ENCODE measurements at places on chromosomes 6 and 20.
A peak's percentile ranks its signal among the peaks of the same experiment; 100 is the strongest.

DNA sequence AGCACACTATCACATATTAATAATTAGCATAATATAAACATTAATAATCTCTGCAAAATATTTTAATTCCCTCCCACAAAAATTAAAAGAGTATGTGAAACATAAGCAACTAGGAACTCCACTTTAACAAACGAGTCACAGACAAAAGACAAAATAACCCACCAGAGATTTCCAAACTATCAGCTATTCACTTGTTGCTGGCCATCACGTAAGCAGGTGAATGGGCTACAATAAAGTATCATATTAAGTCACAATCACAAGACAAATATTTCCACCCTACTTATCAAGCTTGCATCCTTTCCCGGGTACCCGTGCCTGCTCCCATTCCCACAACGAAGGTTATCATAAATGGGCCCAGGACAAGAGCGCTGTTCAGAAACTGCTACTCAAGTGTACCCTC, 2.5 kb downstream of the HDAC2 start:
- DNase-seq, result no peak

GRCh38 chr6:146884728-146885127, 286.0 kb downstream of the ADGB start:
- DNase-seq, result no peak

GRCh38 chr6:32190911-32191677, 1.1 kb upstream of the PBX2 start:
- peak; percentile 26 for DNase-seq

DNA sequence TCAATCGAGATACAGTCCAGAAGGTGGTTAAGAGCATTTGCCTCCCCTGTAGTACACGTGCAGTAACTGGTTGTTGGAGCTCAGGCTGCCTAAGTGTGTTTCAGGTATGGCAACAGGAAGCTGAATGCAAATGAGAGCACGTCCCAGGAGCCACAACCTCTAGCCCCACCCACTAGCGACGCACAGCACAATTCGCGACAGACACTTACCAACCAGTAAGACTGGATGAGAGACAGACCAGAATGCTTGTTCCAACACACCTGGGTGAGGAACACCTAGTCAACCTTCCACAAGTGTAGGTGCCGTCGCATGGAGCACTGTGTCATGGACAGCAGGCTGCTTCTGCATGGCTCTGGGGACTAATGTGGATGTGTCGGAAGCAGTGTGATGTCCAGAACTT, 7.2 kb upstream of the SERPINB1 start:
- DNase-seq, result peak; percentile 79

GRCh38 chr20:63606686-63607085, 20.2 kb downstream of the GMEB2 start:
- DNase-seq, result no peak

- no peak for DNase-seq
Measured at GRCh38 chr20:17494201-17494600, 37.0 kb downstream of the BFSP1 start.

- no peak for DNase-seq
Measured at GRCh38 chr20:51156041-51156982, 133.4 kb upstream of the KCNG1 start.

DNA sequence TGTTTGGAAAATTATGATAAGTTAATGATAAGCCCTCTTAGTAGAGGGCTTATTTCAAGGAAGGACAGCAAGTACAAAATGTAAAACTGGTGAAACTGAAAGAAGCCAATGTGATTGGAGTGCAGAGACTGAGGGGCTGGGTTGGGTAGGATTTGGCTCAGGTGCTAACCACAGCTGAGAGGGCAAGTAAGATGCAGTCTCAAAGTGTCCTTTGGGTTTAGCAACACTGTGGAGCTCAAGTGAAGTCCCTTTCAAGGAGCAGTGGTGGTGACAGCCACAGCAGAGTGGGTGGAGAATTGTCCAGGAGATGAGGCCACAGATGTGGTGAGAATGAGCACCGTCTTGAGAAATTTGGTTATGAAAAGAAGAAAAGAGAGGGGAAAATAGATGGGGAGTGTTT, 181.4 kb downstream of the AKAP7 start:
- no peak for DNase-seq

DNA sequence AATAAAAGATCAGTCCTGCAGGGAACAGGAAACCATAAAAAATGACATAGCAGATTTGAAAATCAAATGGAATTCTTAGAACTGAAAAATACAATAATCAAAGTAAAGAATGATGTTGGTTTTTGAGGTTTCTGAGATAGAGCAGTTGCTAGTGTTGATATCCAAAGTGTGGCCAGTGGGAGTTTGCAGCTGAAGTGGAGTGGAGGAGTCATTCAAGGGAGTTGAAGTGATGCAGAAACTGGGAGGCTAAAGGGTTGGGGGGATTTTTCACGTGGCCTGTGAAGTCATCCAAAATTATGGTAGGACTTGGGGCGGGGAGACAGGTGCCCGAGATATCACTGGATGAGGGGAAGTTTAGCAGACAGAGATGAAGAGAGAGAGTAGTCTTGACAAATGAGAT, 123.6 kb downstream of the CDC5L start:
- no peak for DNase-seq

DNA sequence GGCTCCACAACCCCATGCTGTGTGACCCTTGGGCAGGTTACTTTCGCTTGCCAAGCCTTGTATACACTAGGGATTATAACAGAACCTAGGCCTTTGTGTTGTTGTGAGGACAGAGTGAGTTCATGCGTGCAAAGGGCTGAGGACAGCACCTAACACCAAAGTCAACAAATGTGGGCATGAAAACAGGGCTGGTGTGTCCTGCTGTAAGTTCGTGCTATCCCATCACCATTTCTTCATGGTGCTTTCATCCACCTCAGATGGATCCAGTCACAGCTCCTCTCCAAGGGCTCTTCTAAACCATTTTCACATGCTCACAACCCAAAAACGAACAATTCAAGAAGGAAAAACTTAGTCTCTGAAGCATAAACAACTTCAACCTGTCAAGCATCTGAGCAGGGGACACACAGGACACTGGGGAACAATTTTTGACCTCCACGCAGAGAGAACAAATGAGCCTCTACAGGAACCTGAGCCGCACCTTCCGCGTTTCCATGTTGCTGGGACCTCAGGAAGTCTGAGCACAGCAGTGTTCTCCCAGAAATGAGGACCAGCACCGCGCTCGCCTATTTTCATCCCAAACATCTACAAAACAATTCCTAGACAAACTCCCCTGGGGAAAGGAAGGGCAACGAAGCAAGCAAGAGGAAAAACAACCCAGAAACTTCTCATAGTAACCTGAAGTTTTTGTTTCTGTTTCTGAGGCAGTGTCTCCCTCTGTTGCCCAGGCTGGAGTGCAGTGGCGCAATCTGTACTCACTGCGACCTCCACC, 3.1 kb downstream of the LRP11 start:
- no peak for DNase-seq

DNA sequence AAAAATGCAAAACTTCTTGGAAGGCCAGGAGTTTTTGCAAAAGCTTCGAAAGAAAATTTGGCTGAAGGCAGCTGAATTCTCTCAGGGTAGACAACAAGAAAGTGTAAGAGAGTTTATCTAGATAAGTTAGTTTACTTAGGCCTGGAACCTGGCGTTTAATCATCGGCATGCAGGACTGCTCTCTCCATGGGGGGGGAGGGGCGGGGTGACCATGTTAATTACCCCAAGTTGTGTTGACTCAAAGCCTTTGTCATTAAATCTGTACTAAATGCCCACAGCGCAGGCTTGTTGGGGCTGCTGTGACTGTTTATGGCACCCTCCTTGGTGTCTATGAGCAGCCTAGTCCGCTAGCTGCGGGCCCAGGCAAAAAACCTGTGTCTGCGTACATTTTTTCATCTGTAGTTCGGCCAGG, 20.1 kb upstream of the ZNF451 start:
- DNase-seq, result no peak

GRCh38 chr6:125639466-125640020, 109.9 kb upstream of the HEY2 start:
- DNase-seq, result no peak

GRCh38 chr6:53151676-53152075, 3.0 kb upstream of the GCM1 start:
- no peak for DNase-seq

DNA sequence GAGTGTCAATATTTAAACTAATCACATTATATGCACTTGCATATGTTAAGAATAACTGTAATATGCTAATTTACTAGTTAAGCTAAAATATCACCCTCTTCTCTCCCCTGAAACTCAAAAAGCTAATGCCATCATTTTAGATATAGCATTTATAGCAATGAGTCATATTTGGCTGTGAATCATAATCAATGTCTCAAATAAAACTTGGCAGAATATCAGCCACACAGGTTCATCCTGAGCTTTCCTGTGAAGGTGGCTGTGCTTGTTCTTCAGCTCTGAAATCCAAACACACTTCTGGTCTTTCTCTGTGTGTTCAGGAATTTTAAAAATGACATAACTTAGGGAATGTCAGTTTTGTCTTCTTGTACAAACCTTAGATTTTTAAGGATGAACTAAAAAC, 12.8 kb upstream of the PNRC1 start:
- no peak for DNase-seq

- no peak for DNase-seq
Measured at GRCh38 chr20:38271608-38272120, 11.1 kb upstream of the KIAA1755 start.

DNA sequence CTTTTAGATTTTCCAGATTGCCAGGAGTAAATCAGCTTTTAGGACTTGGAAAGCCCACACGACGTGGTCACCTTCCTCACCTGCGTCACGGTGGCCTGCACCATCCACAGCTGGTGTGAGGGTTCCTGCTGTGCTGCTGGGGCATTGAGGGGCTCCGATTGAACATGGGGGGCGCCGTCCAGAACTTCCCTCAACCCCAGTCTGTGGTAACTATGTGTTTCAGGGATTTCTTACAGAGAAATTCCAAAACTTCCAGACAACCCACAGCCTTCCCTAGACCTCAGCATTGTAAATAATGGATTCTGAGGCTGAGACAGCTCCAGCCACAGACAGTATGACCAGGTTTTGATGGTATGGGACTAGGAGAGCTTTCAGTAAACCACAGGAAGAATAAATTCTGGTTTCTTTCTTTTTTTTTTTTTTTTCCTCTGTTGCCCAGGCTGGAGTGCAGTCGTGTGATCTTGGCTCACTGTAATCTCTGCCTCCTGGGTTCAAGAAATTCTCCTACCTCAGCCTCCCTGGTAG, 46.7 kb upstream of the IRF4 start:
- no peak for DNase-seq

DNA sequence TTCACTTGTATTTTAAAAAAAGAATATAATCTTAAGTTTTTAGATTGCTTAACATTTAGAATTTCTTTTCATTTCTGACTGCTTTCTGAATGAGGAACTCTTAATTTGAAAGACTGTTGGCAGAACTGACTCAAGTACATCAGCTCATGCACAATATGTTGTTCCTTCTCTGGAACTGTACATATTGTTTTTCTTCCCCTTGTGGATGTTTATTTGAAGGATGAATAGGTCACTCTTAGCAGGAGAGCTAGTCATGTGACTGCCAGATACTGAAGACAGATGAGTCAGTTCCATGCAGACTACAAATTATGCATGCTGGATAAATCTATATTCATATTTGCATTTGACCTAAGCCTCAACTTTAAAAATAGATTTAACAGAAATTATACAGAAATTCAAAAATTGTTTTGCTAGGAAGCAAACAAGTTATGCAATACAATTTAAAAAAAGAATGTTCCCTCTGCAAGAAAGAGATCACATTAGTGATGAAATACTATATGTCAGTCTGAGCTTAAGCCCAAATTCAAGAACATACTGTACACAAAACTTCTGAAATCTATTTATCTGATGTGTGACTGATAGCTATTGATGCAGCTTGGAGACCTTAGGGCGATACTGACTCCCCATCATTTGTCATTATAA, 1274.9 kb upstream of the GJE1 start:
- DNase-seq, result no peak

DNA sequence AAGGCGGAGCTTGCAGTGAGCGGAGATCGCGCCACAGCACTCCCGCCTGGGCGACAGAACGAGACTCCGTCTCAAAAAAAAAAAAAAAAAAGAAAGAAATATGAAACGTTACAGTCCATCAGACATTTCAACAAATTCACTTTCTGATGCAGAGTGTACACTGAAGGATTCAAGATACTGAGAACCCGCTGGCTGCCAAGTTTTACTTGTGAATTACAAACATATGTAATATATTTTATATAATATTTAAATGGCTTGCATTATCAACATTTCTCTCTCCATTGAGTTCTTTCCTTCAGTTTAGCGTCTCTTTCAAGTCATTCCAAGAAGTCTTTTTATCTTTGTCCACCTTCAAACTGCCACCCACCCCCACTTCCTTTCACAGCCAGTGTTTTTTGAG, 240.9 kb upstream of the RNF217 start:
- DNase-seq, result no peak

DNA sequence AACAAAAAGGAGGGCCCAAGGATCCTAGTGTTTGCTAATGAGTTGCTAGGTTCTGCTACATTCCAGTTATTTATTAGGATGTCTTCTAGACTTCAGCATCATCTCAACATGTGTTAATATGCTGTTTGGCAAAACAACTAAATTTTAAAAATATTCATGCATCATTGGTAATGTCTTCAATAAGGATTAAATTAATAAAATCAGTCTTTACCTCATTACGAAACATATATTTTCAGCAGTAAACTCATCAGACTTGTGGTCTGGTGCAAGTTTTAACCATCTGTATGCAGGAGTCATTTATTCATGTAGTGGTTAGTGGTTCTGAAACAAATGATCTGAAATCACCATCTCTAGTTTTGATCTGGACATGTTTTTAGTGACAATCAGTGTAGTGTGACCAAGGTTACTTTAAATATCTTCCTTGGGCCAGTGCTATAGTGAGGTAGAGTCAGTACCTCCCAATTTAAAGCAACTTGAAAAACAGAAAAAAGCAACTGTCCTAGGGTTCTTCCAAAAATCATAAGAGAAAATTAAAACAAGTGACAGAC, 85.0 kb upstream of the KCNK16 start:
- DNase-seq, result no peak

DNA sequence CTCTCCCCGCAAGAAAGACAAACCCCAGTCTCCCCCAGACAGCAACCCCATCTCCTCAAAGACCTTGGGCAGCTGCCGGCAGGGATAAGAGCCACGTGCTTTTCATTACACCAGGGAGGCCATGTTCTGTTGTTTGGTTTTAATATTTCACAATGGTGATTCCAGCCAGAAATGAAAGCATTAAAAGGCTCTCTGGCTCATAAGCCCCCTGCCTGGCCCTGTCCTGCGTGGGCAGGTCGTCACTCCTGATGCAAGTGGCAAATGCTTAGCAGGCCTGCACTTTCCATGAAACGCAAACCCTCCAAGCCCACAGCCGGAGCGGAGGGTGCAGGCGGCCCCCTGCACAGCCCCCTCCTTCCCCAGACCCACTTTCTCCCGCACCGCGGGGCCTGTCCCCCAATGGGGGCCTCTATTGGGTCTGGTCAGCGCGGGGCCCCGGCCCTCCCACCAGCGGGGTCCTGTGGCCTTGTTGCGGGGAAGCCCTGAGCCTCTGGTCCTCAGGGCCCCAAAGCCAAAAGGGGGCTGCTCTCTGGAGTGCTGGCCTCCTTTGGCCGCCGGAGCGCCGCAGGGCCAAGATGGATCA, 77.2 kb downstream of the TMEM242 start:
- DNase-seq, result no peak
